ENCODE measurements at places on chromosomes 13 and 19.

DNA sequence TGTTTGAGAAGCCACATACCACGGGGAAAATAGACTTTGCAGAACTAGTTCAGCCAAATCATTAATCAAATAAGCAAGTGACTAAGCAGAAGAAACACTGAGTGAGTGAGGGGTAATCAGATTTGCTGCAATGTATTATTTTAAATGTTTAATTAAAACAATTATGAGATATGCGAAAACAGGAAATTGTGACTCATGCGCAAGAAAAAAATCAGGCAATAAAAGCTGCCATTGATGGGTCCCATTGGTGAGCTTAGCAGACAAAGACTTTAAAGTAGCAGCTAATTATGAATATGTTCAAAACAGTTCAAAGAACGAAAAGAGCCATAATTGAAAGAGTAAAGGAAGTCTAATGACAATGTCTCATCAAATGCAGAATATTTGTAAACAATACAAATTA, 644.1 kb downstream of the GPC5 start:
- no peak for DNase-seq

DNA sequence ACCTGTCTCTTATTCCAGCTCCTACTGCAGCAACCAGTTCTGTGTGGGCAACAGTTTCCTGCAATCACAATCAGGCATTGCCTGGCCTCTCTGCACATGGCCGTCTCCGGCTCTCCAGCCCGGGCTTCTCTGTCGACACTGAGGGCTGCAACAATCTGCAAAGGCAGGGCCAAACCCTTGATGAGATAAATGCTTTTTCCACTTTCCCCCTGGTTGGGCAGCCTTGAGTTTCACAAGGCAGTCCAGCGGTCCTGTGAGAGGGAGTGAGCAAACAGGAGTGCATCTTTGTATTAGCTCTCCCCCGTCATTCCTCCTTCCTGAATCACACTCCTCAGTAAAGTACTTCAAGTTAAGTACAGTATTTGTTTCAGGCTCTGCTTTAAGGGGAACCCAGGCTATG, 40.7 kb upstream of the VWA8 start:
- DNase-seq = no peak

- DNase-seq = no peak
These were observed 5.4 kb downstream of the CEACAM3 start for GRCh38 chr19:41801792-41802211.

- DNase-seq = peak; percentile 73
These were observed 1.3 kb upstream of the CEACAM6 start for GRCh38 chr19:41753936-41754529.

DNA sequence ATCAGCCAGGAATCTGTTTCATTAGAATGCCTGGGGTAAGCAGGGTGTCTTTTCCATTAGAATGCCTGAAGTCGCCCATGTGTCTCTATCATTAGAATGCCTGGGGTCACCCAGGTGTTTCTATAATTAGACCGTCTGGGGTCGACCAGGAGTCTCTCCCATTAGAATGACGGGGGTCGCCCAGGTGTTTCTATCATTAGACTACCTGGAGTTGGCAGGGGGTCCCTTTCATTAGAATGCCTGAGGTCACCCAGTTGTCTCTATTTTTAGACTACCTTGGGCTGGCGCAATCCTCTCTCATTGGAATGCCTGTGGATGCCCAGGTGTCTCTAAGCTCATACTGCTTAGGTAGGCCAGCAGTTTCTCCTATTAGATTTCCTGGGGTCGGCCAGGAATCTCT, 1447.6 kb downstream of the UQCRFS1 start:
- DNase-seq = no peak

DNA sequence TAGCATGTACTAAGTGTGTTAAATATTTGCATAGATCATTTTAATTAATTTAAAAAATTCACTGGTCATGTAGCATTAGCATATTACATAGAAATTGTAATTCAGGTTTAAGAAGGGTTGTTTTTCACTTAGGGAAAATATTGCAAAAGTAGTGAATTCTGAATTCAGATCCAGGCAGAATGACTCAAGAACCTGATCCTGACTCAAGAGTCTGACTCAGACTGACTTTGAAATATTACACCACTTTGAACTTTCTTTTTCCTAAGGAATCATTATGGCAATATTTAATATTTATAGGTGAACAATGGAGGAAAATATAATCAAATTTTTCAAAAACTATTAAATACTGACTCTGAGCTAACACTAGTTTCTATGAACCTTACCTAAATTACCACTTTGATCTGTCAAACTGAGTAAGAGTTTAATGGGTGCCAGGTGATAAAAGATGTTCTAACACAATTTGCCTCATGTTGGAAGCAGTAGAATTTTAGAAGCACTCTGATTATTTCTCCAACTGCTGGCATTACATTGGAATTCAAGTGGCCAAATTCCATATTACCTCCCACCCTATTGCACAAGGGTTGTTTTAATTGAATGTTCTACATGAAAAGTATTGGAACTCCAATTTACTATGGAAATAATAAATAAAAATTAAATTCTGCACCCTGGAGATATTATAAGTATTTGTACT, 261.6 kb downstream of the SLITRK1 start:
- no peak for DNase-seq

- peak; percentile 80 for DNase-seq
These were observed 43.4 kb downstream of the EFNB2 start for GRCh38 chr13:106491928-106492587.

GRCh38 chr13:27329210-27329609, 58.6 kb downstream of the RASL11A start:
- DNase-seq = no peak

- no peak for DNase-seq
These were observed 317 bp downstream of the LYL1 start for GRCh38 chr19:13102416-13102665.

DNA sequence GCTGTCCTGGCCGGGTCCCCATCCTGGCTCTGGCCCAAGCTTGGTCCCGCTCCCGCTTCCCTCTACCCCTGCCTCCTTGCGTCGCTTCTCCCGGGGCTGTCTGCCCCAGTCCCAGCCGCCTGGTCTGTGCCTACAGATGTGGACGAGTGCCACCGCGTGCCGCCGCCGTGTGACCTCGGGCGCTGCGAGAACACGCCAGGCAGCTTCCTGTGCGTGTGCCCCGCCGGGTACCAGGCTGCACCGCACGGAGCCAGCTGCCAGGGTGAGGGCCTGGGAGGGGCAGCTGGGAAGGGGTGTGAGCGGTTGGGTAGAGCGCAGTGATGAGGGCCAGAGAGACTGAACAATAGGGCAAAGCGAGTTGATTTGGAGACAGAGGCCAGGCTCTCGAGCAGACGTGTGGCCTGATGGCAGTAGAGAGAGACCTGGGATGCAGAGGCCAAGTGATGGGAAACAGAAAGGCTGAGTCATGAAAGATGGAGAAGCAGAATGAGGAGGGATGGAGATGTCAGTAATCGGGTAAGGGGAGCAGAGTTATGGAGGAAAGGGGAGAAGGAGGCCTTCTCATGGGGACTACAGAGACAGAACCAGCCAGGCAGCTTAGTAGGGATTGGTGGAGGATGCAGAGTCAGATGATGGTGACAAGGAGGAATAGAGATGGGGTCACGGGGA, 9.4 kb downstream of the LTBP4 start:
- peak; percentile 55 for DNase-seq

DNA sequence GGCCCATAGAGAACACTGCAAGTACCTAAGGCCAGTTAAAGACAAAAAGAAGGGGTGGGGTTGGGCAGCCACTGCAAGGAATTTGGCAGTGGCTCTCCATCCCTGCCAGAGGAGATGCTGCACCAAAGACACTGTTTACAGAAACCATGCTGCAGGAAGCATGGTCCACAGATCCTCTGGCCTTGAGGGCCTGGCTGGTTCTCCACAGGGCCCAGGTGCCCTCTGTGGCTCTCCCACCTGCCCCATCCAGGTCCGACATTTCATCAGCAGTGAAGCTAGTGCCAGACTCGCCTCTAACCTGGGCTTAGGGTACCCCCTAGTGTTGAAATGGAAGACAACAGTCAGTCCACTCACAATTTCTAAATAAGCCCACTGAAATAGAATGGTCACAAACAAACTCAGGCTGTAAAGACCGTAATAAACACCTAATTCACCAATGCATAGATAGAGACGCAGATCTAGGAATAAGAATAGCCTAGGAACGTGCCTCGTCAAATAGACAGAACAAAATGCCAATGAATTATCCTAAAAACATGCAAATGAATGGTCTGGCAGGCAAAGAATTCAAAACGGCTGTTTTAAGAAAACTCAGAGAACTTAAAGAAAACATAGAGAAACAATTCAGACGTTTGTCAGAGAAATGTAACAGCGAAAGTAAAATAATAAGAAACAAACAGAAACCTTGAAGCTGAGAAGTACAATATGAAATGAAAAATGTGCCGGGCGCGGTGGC, 23.3 kb downstream of the LYPD4 start:
- DNase-seq = peak; percentile 25

DNA sequence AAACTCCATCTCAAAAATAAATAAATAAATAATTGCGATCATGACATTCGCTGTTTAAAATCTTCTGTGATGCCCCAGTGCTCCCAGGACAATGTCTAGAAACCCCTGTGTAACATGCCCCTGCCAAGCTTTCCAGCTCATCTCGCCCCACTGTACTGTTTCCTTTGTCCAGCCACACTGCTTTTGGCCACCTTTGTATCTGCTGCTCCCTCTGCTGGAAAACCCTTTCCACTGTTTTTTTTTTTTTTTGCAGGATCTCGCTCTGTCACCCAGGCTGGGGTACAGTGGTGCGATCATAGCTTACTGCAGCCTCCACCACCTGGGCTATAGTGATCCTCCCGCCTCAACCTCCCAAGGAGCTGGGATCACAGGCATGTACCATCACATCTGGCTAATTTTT, 7.5 kb downstream of the PLAUR start:
- DNase-seq = no peak

GRCh38 chr19:48826606-48827020, 9.7 kb downstream of the HSD17B14 start:
- no peak for DNase-seq

DNA sequence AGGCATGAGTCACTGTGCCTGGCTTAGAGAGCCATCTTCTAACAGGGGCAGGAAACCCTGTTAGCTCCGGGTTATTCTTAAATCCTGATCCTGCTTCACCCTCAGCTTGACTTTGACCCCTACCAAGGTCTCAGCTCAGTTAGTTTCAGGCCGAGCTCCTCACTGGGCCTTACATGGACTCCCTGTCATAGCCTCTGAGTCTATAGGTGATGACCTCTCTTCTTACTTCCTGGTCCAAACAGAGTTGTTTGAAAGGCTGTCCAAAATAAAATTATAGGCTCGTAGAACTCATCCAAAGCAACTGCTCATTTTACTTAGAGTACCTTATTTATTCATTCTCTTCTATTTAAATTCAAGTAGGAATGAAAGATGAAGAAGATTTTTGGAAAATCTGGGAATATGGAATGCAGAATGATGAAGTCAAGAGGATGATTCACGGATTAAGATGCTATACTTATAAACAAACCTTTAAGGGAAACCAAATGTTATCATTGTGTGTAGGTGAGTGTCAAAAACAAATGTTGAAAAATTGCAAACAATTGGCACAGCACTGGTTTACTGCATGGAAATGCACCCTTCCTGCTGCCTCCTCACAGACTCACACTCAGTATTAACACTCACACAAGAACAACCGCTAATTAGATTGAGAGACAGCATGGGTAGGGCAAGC, 174.1 kb downstream of the RGCC start:
- DNase-seq = no peak

DNA sequence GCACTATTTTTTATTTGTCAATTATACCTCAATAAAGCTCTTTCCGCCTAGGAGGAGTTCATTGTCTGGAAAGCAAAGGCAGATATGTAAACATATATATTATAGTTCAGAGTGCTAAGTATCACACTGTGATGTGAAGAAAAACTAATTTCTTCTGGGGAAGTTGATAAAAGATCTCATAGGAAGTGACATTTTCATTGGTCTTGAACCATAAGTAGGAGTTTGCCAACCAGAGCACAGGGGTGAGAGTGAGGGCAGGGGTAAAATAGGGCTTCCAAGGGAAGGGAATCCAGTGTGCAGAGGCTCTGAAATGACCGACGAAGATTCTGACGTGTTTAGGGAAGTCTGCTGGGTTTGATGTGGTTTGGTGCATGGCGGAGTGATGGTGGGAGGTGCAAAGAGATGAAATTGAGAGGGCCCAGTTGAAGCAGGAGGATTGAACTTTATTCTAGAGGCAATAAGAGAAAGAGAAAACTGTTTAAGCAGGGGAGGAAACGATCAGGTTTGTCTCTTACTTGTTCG, 780 bp upstream of the GTF2F2 start:
- peak; percentile 34 for DNase-seq

- no peak for DNase-seq
These were observed 532.8 kb downstream of the UQCRFS1 start for GRCh38 chr19:28680111-28680510.

Measured in testis (tissue), 5 donors.